Activated CD4-positive, alpha-beta T cell treated with anti-CD3 and anti-CD28 coated beads, Interleukin-2, amount 10 ng/mL, durations not matched to agents 7 days and 5 days (primary cell): ENCODE measurements at places on chromosomes 6 and 20. TPM values are rescaled to one million over a fixed set of nuclear protein-coding genes. Genes with fewer than 3 reads are reported as not detected.

Gene CLDN20
- total RNA-seq: not detected

GRCh38 chr20:37541326-37541725 is 13.7 kb upstream of the BLCAP start:
- DNase-seq: no peak
- no peaks in the 10 kb centered on the region for H3K4me1 ChIP-seq
- H3K36me3 ChIP-seq: no peaks in the 10 kb centered on the region
- H3K27ac ChIP-seq: no peak overlapping the region
- H3K4me3 ChIP-seq: no peak overlapping the region
- H3K27me3 ChIP-seq: peaks cover 21% of the 10 kb centered on the region

DNA sequence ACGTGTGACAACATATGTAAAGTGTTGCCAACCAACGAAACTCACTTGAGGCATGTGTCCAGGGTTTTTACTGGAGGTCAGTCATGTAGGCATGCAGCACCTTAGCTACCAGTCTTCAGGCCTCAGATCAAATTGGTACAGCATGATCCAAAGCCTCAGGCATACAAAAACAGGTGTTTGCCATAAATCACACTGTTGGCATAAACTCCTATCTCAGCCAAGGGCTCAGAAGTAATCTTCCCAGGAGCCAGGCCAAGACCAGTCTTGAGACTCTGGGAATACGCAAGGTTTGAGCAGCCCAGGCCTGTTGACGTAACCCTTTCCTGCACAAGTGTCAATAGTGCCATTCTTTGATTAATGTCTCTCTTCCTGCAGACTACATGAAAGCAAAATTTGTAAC is 163.5 kb downstream of the PRL start:
- H3K27ac ChIP-seq: no peak overlapping the region
- no peaks in the 10 kb centered on the region for H3K36me3 ChIP-seq
- H3K27me3 ChIP-seq: no peaks in the 10 kb centered on the region
- no peak overlapping the region for H3K4me3 ChIP-seq

DNA sequence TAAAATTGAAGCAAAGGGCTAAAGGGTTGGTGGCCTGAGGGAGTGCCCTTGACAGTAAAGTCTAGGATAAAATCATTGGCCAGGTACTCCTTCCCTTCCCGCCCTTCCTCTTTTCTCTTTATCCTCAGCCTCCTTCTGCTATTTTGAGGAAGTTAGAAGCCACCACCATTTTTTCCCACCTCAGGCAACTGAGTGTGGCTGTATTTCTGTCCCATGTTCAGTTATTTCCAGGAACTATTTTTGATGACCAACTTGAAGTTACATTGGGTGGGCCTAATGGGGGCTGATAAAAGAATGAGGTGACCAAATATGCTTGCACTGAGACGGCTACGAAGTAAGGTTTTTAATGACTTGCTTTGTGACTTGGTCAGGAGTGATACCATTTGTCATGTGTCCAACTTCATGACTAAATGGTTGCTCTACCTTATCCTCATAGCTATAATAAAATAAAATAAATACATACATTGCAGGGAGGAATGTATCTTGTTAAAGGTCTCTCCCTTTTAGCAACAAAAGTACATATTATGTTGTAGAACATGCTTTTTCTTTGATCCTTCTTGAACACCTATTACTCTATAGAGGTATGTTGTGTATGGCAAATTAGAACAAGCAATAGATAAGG is 12.0 kb downstream of the PTPN1 start:
- H3K27me3 ChIP-seq: no peaks in the 10 kb centered on the region
- no peak overlapping the region for H3K4me3 ChIP-seq
- peaks cover 45% of the 10 kb centered on the region for H3K36me3 ChIP-seq
- peaks cover 65% of the 10 kb centered on the region for H3K4me1 ChIP-seq
- no peak for DNase-seq

- no peak for DNase-seq
- no peak overlapping the region for H3K27ac ChIP-seq
- no peaks in the 10 kb centered on the region for H3K36me3 ChIP-seq
- no peak overlapping the region for H3K4me3 ChIP-seq
Measured at GRCh38 chr6:8229915-8230756, 127.8 kb upstream of the EEF1E1 start.

- no peaks in the 10 kb centered on the region for H3K36me3 ChIP-seq
- no peak overlapping the region for H3K27ac ChIP-seq
- no peak overlapping the region for H3K4me3 ChIP-seq
- peaks cover 9% of the 10 kb centered on the region for H3K27me3 ChIP-seq
- DNase-seq: no peak
- H3K4me1 ChIP-seq: no peaks in the 10 kb centered on the region
Measured at GRCh38 chr6:34926655-34927054, 37.6 kb downstream of the ANKS1A start.
